ENCODE measurements at places on chromosomes 5 and 9.

- DNase-seq, result no peak
Measured at GRCh38 chr5:179240561-179240960, 104.7 kb downstream of the ADAMTS2 start.

DNA sequence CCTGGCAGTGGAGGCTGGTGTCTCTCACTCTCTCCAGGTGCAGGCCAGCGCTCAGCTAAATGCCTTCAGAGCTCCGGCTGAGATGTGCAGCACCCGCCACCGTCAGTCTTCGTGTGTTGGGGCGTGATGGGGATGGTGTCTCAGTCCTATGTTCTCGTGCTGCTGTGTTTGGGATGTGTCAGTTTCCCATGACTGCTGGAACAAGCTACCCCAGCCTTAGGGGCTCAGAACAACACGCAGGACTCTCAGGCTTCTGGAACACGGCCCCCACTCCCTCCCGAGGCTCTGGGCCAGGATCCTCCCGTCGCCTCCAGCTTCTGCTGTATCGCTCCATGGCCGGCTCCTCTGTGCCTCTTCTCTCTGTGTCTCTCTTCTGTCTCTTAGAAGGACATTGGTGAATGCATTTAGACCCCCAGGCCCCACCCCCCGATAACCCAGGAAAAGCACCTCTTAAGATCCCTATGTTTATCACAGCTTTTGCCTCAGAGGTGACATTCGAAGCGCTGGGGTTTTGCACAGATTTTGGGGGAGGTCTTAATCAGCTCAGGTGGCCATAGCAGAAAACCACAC is 9.6 kb upstream of the CEP72 start:
- DNase-seq, result no peak

GRCh38 chr9:106616851-106617345 is 246.1 kb upstream of the ZNF462 start:
- no peak for DNase-seq

GRCh38 chr9:90770182-90770738 is 31.4 kb upstream of the SYK start:
- DNase-seq, result no peak

GRCh38 chr9:5435912-5436311 is 1.8 kb downstream of the PLGRKT start:
- no peak for DNase-seq

DNA sequence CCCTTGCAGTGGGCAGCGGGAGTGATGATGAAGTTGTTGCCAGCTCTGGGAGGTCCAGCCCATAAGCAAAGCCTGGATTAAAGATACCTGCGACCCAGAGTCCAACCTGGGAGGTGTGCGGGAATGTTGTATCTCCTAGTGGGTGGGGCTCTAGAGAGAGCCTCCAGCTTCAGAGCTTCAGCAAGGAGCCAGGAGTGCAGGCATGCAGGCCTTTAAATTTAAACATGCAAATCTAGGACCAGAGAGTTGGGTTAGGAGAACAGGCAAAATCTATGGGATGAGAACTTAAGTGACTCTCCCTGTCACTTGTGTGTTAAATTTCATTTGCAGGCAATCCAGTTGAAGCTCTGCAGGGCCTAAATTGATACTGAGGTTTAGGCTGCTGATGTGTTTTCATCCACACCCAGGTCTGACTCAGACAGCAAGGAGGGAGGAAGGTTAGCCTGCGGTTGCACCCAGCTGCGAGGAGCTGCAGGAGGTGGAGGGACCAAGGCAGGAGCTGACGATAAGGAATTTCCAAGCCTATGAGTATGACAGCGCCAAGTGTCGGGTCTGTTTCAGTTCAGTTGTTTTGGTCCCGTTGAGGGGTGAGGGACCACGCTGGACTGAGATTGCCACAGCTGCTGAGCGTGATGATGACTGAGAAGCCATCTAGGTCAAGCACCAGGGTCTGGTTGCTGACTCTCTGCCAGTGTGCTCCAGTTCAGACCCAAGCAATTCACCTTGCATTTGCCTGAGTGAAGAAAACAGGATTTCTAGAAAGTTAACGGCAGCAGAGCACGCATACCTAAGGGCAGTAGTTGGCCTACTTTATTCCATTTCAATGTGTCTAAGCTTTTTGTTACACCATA is 243.0 kb downstream of the ICE1 start:
- no peak for DNase-seq

DNA sequence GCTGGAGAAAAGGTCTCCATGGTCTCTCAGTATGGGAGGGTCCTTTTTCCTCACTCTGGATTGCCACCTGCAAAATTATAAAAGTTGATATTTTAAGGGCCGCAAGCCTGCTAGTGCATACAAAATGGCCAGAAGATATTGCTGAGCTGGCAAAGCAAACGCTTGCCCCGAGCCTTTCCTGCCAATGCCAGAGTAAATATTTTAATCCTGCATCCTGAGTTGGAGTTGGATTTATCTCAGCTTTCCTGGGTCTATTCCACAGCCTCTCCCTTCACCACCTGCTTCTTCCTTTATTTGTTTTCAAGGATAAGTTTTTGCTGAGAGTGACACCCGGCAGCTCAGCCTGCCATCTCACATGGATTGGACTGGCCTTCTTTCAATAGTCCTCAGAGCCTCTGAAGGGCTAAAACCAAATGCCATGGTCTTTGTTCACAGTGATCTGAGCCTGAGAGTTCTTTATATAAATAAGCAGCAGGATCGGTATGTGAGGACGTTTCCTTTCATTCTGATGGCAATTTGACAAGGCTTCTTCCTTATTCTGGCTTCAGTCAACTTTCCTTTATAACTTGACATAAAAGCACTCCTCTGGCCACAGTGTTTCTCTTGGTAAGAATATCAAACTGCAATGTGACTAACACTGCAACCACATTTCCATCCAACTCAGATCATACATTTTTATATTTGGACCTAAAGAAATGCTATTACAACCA is 170.1 kb downstream of the ADAMTS12 start:
- no peak for DNase-seq

DNA sequence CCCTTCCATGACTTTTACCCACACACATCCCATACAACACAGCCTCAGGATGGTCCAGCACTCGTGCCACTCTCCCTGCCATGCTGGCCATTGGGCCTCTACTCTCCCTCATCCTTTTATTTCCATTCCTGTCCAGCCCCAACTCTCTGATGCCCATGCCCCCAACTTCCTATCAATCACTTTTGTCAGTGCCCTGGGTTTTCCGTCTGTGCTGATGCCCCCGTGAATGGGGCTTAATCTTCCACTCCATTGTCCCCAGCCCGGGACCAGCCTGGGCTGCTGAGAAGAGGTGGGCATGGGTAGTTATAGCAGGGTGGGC is 12.6 kb upstream of the ACSL6 start:
- no peak for DNase-seq

- DNase-seq, result no peak
Measured at GRCh38 chr9:95920017-95920416, 44.5 kb downstream of the ERCC6L2 start.

- DNase-seq, result no peak
Measured at GRCh38 chr9:127955294-127956015, 17.8 kb upstream of the DPM2 start.

DNA sequence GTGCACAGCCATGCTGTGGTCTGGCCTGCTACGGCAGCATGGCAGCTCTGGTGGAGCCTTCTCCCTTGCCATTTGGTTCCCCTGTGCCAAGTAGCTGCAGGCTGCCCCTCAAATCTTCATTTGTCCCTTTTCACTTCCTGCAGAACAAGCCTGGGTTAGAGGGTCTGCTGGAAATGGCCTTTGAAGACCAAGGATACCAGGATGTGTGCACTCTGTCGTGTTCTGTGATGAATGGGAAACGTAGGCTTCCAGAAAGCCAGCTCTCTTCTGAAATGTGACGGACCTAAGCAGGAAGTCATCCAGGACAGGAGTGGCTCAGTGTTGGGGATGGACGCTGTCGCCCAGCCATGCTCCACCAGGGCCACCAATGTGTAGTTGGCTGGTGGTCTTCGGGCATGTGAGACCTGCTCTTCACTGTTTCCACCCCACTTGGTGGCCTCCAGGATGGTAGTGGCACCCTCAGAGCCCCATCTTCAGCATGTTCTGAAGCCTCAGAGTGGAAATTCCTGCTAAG is 3.4 kb upstream of the POMT1 start:
- DNase-seq, result no peak

- no peak for DNase-seq
Measured at GRCh38 chr9:125515983-125516940, 190.7 kb downstream of the MAPKAP1 start.

DNA sequence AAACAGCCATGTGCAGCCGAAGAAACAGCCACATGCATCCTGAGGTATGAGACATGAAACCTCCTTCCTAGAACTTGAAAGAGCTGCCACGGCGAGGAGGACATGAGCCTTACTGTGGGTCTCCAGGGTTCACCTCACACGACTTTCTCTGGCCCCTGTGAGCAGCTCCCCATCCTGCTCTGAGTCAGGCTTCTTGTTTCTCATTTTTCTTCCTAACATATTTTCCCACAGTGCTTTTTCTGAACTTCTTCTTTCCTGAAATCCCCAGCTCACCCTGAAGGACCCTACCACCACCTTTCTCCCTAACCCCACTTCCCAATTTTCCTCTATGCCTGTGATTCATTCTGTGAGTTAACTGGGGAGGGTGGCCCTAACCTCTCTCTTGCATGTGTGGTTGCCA is 33.7 kb upstream of the ADRB2 start:
- DNase-seq, result no peak

DNA sequence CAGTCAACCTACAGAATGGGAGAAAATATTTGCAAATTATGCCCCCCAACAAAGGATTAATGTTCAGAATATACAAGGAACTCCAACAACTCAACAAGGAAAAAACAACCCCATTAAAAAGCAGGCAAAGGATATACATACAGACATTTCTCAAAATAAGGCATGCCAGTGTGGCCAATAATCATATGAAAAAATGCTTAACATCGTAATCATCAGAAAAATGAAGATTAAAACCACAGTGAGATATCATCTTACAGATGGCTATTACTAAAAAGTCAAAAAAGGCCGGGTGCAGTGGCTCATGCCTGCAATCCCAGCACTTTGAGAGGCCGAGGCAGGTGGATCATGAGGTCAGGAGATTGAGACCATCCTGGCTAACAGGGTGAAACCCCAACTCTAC is 103.2 kb downstream of the KLHL3 start:
- no peak for DNase-seq

GRCh38 chr9:105021917-105022316 is 94.0 kb upstream of the ABCA1 start:
- no peak for DNase-seq

- no peak for DNase-seq
Measured at GRCh38 chr9:37936376-37936775, 32.4 kb upstream of the SLC25A51 start.

DNA sequence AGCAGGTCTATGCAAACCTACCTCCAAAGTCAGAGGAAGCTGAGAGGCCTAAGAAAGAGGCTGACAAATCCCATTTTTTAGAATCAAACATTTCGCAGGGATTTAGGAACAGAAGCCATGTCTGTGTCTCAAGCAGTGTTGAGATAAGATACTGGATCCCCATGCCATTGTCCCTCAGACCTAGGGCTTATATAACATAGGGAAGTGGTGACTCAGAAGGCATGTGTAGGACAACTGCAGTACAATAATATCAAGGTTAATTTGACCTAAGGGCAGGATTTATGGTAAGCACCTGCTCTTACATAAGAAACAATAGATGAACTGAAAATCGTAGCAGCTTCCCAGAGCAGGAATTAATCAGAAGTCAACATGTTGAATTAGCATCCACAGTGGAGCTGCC is 459.4 kb downstream of the ANXA1 start:
- no peak for DNase-seq

- DNase-seq, result no peak
Measured at GRCh38 chr9:135283671-135284070, 195.9 kb upstream of the PPP1R26 start.

Data from fibroblast of skin of left quadriceps (primary cell).